ENCODE measurements at places on chromosomes 13 and 19.

DNA sequence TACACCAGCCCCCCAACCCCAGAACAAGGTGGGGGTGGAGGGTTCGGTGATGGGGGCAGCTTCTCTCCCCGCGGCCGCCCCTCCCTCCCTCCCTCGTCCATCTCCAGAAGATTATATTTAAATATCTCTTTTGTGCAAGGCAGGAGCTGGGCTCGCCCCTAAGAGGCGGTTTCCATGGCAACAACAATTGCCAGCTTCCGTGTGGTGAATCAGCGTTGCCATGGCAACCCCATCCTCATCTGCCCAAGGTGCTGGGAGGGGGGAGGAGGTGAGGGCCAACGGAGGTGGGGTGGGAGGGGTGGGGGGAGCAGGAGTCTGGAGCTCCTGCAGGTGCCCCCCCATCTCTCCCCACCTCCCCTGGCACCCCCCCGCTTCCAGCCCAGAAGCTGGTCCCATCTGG is 46.4 kb downstream of the CELF5 start:
- DNase-seq: peak; percentile 32

DNA sequence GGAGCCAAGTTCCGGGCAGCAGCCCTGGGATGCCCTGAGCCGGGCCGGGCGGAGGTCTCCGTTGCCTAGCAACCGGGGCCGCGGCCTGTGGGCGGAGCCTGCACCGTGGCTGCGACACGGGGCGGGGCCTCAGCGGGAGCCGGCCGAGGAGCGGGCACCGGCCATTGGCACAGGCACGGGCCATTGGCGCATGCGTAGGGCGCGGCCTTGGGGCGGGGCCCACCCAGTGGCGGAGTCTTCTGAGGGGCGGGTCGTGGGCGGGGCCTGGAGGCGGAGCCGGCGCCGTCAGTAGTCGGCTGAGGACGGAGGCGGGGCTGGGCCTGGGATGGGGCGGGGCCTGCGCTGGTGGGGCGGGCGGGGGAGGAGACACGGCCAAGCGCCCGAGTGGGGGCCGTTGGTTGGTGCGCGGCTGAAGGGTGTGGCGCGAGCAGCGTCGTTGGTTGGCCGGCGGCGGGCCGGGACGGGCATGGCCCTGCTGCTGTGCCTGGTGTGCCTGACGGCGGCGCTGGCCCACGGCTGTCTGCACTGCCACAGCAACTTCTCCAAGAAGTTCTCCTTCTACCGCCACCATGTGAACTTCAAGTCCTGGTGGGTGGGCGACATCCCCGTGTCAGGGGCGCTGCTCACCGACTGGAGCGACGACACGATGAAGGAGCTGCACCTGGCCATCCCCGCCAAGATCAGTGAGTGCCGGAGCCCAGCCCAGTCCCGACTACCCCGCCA is at the start of gene IZUMO4:
Gene IZUMO4 (plus strand): TSS at position 436 of the 723 bp plus-strand sequence. CDS start 31 bp downstream, at position 467.
- peak; percentile 97 for DNase-seq

GRCh38 chr13:40330950-40331349 is 335.5 kb downstream of the FOXO1 start:
- DNase-seq: no peak

GRCh38 chr13:22107549-22107948 is 436.7 kb downstream of the FGF9 start:
- no peak for DNase-seq
